ENCODE measurements at places on chromosomes 16 and 17.

GRCh38 chr16:19008245-19009169, 24.8 kb downstream of the TMC7 start:
- no peak for DNase-seq

DNA sequence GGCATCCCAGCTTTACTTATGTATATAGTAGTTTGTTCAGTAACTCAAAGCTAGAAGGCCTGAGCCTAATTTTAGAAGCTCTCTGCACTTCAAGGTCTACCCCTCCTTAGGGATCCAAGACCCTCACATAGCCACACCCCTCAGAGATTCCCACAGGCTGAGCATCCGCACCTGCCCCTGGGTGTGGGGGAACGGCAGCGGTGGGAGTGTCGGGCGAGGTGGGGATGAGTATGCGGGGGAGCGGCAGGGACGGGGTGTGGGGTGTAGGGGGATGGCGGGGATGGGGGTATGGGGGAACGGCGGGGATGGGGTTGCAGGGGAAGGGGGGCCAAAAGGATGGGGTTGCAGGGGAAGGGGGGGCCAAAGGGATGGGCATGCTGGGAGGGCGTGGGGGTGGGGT, 24.9 kb upstream of the BEAN1 start:
- DNase-seq, result no peak

- DNase-seq, result peak; percentile 21
These were observed 260.4 kb upstream of the TBX2 start for GRCh38 chr17:61139219-61139618.

GRCh38 chr16:80437707-80438106, 103.1 kb upstream of the DYNLRB2 start:
- DNase-seq, result no peak

- DNase-seq, result no peak
These were observed 220.0 kb downstream of the IRX3 start for GRCh38 chr16:54066451-54067105.

- no peak for DNase-seq
These were observed 20.1 kb downstream of the ZNF276 start for GRCh38 chr16:89741342-89742014.

- no peak for DNase-seq
These were observed 25.6 kb downstream of the IL21R start for GRCh38 chr16:27427538-27427937.

- DNase-seq, result no peak
These were observed 13.9 kb downstream of the KIAA0513 start for GRCh38 chr16:85041219-85042166.

- DNase-seq, result no peak
These were observed 30.9 kb downstream of the NACA2 start for GRCh38 chr17:61560071-61560470.

- DNase-seq, result no peak
These were observed 168.4 kb downstream of the CCDC182 start for GRCh38 chr17:57576744-57577143.

DNA sequence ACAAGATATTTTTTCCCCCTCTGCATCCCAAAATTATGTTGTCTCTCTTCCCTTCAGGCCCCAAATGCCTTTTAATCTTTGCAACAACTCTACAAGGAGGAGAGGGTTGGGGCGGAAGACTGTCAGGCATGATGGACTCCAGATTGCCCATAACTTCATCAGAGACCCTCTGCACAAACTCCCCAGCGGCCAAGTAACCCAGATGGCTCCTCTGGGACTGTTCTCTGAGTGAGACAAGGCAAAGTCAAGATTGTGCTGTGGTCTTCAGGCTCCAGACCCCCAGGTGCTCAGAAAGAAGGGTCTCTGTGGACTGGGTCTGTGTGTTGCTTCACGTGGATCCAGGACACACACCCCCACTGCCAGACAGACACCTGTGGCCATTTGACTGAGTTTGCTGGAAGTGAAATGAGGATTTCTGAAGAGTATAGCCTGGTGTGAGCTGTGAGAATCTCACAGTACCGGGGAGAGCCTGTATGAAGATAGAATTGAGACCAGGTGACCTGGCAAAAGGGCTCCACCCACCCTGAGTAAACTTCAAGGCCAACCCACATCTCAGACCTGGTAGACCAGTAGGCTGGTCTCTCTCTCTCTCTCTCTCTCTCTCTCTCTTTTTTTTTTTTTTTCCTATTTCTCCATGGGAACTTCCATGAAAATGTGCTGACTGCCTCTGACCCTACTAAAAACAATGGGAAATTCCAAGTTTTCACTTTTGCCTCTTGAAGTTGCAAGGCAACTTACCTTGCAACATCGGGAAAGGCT, 354.1 kb downstream of the SOX9 start:
- DNase-seq, result no peak

- no peak for DNase-seq
These were observed 50.8 kb upstream of the ZCCHC14 start for GRCh38 chr16:87543436-87544191.

GRCh38 chr16:8736123-8736668, 61.2 kb downstream of the TMEM186 start:
- no peak for DNase-seq

DNA sequence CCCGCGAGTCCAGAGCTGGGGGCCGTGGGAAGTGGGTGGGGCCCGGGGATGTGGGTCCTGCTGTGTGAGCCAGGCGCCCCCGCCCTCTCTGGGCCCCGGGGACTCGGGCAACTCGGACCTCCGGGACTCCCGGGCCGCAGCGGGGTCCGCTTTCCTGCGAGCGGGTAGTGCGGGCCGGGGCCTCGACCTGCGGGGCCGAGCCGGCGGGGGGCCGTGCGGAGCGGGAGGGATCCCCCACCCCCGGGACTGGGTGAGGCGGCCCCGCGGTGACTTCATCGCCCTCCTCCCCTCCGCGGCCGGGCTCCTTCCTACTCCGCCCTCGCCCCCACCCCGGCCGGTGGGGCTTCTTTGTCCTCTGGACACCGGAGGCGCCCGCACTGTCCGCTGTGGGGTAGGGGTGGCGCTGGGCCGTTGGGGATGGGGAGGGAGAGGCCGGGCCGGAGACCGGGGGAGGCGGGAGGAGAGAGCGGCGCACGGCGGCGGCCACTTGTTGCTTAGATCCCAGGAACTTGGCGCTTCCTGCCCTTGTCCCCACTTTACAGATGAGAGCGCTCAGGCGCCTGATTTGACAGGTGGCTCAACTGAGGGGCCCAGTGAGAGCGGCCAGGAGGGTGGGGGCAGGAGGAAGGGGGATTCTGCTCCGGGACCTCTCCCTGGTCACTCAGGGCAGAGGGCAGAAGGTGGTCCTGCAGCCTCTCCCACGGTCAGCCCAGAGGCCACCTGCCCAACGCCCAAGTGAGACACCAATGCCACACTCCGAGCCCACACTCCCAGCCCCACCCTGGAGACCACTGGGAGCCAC, 874 bp downstream of the CMTM3 start:
- no peak for DNase-seq

All from activated CD4-positive, CD25-positive, alpha-beta regulatory T cell treated with anti-CD3 and anti-CD28 coated beads, Interleukin-2, amount 50 U/mL, for 16 hours (primary cell).